ENCODE measurements at places on chromosomes 3 and 15.

DNA sequence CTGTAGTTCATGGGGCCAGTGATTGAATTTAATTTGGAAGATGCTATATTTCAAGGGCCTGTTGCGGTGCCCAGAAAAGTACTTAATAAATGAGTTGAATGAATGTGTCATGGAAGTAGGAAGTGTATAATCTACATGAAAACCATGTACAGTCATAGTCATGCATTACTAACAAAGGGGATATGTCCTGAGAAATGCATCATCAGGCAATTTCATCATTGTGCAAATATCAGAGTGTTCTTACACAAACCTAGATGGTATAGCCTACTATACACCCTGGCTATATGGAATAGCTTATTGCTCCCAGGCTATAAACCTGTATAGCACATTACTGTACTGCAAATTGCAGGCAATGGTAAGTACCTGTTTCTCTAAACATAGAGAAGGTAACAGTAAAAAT, 10.7 kb upstream of the MYO5C start:
- DNase-seq, result no peak

GRCh38 chr15:55737373-55737772, 5.6 kb downstream of the PRTG start:
- DNase-seq, result no peak

- DNase-seq, result peak; percentile 5
Observed at GRCh38 chr3:158205994-158206393, 96.1 kb downstream of the RSRC1 start.

DNA sequence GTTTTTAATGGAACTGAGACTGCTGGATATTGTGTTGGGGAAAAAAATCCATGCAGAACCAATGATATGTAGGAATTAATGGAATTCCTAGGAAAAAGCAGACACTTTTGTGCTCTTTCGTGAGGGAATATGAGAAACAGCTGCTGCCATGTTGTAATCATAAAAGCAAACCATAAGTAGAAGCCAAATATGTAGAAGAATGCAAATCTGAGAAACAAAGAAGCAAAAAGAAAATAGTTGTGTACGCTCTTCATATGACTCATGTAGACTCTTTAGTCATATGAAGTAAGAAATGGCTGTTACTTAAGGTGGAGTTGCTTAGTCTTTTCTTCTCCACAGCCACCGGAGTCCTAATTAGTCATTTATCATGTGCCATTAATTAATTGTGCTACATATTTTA, 298.6 kb upstream of the ZNF717 start:
- no peak for DNase-seq

DNA sequence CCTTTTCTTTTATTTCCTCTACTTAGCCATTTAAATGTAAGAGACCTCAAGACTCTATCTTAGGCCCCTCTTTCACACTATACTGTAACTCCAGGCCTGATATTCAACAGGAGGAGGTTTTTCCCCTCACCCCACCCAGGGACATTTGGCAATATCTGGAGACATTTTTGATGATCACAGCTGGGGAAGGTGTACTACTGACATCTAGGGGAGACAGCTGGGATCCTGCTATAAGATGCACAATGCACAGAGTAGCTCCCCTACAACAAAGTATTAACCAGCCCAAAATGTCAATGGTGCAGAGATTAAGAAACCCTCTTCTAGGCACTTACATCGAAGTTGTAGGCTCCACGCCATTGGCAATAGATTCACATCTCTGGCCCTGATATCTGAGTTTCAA, 517.5 kb upstream of the UBE2E2 start:
- no peak for DNase-seq

DNA sequence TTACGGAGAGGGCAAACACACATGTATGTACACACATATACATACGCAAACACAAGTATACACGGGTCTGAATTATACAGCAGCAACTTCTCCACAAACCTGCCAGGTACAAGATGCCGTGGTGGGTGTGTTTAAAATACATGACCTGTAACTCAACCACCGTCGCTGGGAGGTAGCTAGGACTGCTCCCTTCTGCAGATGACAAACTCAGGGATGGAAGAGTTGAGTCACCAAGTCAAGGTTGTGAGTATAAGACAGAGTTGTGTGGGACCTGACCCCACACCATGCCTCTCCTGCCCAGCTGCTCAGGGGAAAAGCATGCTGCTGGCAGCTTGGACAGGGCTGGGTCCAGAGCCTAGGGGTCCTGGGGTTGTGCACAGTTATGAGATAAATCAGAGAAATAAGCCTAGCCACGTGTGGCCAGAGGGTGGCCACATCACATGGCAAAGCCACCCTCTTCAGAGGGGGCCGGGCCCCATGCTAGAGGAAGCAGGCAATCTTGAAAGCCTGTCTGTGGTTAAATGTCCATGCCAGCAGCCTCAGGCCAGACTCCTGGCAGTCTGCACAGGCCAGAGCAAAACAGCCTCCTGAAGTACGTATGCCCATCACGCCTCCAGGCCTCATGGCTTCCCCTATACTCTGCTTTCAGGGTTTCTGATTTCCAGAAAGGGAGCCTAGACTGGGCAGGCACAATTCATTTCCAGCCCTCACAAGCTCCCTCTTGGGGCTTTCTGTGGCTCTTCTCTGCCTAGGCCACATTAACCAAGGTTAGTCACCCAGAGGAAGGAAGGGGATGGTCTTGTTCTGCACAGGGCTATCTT, 107.7 kb upstream of the RPL32 start:
- no peak for DNase-seq

DNA sequence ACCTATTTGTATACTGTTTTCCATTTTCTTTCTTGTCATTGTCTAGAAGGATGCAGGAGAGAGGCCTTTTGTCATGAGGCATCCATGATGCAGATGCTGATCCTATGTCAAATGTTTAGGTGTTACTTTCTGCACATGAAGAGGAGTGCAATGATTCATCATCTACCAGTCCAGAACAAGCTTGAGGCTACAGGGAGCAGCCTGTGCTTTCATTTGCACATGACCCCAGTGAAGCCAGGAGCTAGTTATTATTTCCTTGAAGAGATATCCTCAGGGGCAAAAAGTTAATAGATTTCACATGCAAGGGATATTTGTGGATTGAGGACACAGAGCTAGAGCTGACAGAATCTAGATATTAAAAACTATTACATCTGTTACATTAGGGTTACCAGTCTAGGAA, 204.4 kb upstream of the TGFBR2 start:
- DNase-seq, result no peak

DNA sequence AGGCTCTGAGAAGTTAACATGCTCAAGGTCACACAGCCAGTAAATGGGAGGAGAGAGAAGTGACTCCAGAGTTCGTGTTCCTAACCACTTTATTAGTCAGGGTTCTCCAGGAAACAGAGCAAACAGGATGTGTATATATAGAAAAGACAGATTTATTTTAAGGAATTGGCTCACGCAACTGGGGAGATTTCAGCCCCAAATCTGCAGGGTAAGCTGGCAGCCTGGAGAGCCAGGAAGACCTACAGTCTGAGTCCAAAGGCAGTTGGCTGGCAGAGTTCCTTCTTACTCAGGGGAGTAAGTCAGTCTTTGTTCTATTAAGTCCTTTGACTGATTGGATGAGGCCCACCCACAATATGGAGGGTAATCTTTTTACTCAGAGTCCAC, 118.2 kb upstream of the PROK2 start:
- DNase-seq, result no peak

Measured in GM12864 (cell line).